ENCODE measurements at places on chromosomes 5 and 9. TPM values are rescaled to one million over a fixed set of nuclear protein-coding genes. Genes with fewer than 3 reads are reported as not detected.

Gene CDH10
- 0.83 TPM for total RNA-seq

Gene FBP2
- total RNA-seq, result not detected

Gene ADGRV1
- 0.50 TPM for total RNA-seq

Gene PLAC8L1
- total RNA-seq, result not detected

Gene LCN9
- total RNA-seq, result not detected
